ENCODE measurements at places on chromosomes 4 and X.

GRCh38 chrX:147626605-147627004 is 285.1 kb upstream of the FMR1 start:
- DNase-seq, result no peak

DNA sequence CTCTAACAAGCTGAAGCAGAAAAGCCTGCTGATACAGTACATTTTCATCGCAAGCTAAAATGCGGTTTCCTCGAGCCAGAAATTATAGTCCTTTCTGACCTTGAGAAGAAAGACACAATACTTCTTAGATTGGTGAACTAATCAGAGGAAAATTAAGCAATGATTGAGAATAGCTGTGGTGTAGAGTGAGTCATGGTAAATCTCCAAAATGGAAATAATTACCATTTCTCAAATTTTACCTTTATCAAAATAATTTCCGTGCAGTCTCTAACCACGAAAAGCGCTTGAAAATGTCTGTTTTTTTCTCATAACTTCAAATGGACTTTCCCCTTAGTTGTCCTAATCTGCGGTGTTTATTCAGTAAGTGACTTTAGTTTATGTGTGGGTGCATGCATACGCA is 190.2 kb downstream of the CPE start:
- no peak for DNase-seq

GRCh38 chr4:71113294-71113693 is 119.8 kb downstream of the DCK start:
- DNase-seq, result no peak

- no peak for DNase-seq
Observed at GRCh38 chr4:104418286-104418685, 76.4 kb downstream of the CXXC4 start.

DNA sequence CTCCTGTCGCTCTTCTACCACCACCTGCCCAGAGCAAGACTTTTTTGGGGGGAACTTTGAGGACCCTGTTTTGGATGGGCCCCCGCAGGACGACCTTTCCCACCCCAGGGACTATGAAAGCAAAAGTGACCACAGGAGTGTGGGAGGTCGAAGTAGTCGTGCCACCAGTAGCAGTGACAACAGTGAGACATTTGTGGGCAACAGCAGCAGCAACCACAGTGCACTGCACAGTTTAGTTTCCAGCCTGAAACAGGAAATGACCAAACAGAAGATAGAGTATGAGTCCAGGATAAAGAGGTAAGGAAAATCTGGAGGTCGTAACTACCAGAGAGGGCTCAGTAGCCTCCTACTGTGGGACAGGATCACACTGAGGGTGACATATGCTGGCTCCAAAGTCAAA is 364.5 kb downstream of the MAPK10 start:
- no peak for DNase-seq

GRCh38 chr4:95516528-95517017 is 32.2 kb downstream of the UNC5C start:
- DNase-seq, result no peak

GRCh38 chrX:56728321-56728720 is 722 bp upstream of the NBDY start:
- DNase-seq, result no peak

DNA sequence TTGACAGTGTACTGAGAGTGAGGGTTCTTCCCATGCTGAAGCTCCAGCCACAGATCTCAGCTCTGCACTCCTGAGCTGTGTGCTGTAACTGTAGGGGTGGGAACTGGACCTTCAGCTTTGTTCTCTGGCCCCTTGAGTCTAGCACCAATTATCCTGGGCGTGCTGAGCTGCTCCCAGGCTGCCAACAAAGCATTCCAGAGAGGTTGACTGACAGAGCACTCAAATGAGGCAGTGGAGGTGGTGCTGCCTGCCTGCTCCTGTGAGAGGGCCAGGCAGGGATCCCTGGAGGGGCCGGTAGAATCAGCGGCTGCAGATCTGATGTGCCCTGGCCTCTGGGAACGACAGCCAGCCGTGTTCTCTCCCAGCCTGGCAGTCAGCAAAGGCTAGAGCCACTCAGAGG is 375.7 kb upstream of the AADAT start:
- DNase-seq, result no peak

DNA sequence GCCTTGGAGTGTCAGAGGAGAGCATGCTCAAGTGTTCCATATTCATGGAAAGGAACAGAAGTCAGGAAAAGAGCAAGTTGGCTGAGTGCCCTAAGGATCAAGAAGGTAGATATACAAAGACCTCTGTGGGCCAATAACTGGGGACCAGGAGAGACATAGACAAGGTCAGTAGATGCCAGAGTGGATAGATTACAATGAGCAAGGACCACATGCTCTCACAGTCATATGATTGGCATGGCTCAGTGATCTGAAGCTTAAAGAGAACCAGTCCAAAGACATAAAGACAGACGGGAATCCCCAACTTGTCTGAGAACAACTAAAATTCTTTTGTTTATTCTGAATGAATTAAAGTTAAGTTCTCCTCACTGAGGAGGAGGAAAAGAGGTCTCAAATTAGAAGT is 289.7 kb downstream of the HS3ST1 start:
- DNase-seq, result no peak

DNA sequence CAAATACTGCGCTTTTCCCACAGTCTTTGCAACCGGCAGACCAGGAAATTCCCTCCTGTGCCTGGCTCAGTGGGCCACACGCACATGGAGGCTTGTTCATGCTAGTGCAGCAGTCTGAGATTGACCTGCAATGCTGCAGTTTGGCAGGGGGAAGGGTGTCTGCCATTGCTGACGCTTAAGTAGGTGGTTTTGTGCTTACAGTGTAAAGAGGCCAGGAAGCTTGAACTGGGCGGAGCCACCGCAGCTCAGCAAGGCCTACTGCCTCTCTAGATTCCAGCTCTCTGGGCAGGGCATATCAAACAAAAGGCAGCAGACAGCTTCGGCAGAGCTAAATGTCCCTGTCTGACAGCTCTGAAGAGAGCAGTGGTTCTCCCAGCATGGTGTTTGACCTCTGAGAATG is 390.5 kb upstream of the TECRL start:
- no peak for DNase-seq

DNA sequence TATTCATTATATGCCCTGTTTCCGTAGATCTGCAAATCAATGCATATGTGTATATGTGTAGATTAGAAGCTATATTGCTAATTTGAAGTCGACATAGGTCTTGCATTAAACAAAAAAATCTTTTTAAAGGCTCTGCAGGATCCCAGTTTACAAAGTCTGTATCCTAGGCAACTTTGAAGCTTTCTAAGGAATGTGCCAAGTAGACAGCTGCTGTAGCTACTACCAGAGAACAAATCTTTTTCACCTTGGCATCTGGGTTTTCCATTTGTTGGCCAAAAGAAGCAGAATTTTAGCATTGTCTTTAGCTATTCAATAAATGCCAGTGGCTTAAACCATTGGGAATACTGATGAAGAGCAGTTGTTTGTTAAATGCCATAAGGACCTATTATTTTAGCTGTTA is 88.0 kb downstream of the NAA11 start:
- no peak for DNase-seq

All from CD4-positive, alpha-beta T cell treated with Interleukin-15 for 1 hour (primary cell).